ENCODE measurements at places on chromosomes 7 and 10.
A peak's percentile ranks its signal among the peaks of the same experiment; 100 is the strongest.

- DNase-seq = no peak
Observed at GRCh38 chr7:21966271-21966670, 20.6 kb upstream of the CDCA7L start.

- DNase-seq = no peak
Observed at GRCh38 chr7:37645282-37646050, 38.1 kb upstream of the GPR141 start.

DNA sequence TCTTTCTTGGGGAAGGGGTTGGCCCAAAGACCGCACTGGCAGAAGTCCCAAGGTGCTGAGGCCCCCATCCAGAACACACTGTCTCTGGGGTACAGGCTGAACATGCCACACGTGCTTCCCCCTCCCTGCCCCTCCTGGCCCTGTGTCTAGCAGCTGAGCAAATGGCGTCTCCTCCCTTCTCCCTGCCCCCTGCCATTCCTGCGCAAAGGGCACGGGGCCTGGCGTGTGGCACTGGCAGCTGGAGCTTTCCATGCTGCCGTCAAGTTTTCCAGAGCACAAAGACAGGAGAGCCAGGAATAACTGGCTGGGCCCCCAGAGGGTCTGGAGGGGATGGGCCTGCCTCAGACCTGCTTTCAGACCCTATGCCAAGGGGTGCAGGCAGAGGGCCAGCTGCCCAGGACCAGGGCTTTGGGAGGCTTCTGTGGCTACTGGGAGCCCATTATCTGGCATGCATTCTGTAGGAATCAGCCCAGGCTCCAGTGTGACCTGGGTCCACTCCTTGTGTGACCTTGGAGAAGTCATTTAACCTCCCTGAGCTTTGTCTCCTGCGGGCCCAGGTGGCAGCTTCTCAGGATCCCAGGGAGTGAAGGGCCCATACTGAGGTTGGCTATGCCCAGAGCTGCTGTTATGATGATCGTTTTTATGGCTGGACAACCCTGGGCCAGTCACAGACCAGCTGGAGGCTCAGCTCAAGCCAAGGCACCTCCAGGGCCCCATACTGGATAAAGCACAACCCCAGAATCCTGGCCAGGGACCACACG is 710 bp upstream of the LDB3 start:
- DNase-seq = no peak

GRCh38 chr10:127916826-127917225 is 9.9 kb downstream of the PTPRE start:
- DNase-seq = no peak

DNA sequence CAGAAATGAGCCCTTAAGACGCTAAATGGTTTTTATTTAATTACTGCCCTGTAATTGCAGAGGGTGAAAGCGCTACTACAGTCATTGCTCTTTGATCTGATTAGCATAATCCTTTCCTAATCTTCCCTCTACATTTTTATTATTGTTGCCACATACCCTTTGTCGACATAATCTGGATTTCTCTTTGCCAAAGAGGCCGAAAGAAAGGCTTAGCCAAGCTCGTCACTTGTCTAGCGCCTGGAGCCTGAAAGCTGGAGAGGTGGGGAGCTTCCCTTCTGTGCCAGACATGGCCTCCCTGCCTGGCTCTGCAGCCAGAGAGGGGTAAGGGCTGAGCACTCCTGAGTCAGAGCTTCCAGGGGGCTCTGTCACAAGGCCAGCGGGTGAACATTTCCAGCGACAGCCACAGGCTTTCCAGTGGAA is 145.9 kb downstream of the PRKAG2 start:
- peak; percentile 91 for DNase-seq

DNA sequence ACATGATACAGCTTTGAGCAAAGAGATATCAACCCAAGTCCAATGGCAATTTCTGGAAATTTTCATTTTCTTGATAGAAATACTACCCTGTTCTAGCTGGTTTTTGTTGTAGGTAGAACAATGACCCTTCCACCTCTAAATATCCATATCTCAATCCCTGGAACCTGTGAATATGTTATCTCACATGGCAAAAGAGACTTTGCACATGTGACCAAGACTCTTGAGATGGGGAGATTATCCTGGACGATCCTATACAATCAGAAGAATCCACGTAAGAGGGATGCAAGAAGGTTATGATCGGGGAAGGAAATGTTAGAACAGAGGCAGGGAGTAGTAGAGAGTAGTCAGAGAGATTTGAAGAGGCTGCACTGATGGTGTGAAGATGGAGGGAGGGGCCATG is 124.9 kb downstream of the CCDC71L start:
- DNase-seq = no peak

- DNase-seq = no peak
Observed at GRCh38 chr7:82444220-82444909, 788 bp upstream of the CACNA2D1 start.
